ENCODE measurements at places on chromosomes 1 and 21. TPM values are rescaled to one million over a fixed set of nuclear protein-coding genes. Genes with fewer than 3 reads are reported as not detected.

APOBEC4 gene
- total RNA-seq = not detected

WNT3A gene
- not detected for total RNA-seq

CFAP57 gene
- total RNA-seq = 0.13 TPM

ST6GALNAC3 gene
- 4.1 TPM for total RNA-seq

DRAXIN gene
- 0.05 TPM for total RNA-seq

FNDC5 gene
- total RNA-seq = 18.7 TPM

LYST gene
- 15.4 TPM for total RNA-seq

PTPN7 gene
- total RNA-seq = 1.2 TPM

PCBP3 gene
- 4.9 TPM for total RNA-seq

H3-3A gene
- total RNA-seq = 311 TPM

ATP1A4 gene
- total RNA-seq = 1.0 TPM

KCNE2 gene
- 0.22 TPM for total RNA-seq

FMOD gene
- 66.0 TPM for total RNA-seq

PHLDA3 gene
- 44.6 TPM for total RNA-seq

ASB17 gene
- total RNA-seq = not detected

ANKRD65 gene
- total RNA-seq = 1.8 TPM

ADAMTS4 gene
- total RNA-seq = 24.0 TPM

FCAMR gene
- total RNA-seq = not detected

NUCKS1 gene
- 213 TPM for total RNA-seq

MAN1C1 gene
- total RNA-seq = 16.7 TPM

GLMN gene
- 5.8 TPM for total RNA-seq

PYHIN1 gene
- 0.19 TPM for total RNA-seq

OR6K2 gene
- total RNA-seq = not detected

CENPS gene
- 7.3 TPM for total RNA-seq

CORT gene
- not detected for total RNA-seq

AADACL3 gene
- total RNA-seq = not detected

RABGAP1L gene
- 109 TPM for total RNA-seq

HSPB7 gene
- total RNA-seq = 3,889 TPM

FASLG gene
- total RNA-seq = 0.27 TPM

TBX19 gene
- total RNA-seq = 0.48 TPM

CYP4A11 gene
- not detected for total RNA-seq

MYOG gene
- total RNA-seq = 0.16 TPM

TCEA3 gene
- 46.0 TPM for total RNA-seq

STUM gene
- total RNA-seq = 0.78 TPM

ZNF697 gene
- total RNA-seq = 15.1 TPM

TNN gene
- total RNA-seq = not detected

ENTREP3 gene
- 15.5 TPM for total RNA-seq

PLA2G2D gene
- total RNA-seq = not detected

AKIRIN1 gene
- 60.0 TPM for total RNA-seq

FAM229A gene
- total RNA-seq = 3.2 TPM

AUNIP gene
- not detected for total RNA-seq

NCF2 gene
- 4.5 TPM for total RNA-seq

LCE3E gene
- not detected for total RNA-seq

RGS8 gene
- not detected for total RNA-seq

LDLRAD1 gene
- not detected for total RNA-seq

ITGB2 gene
- total RNA-seq = 11.5 TPM

VWA5B1 gene
- total RNA-seq = not detected

TRIM33 gene
- total RNA-seq = 23.4 TPM

PRDX6 gene
- total RNA-seq = 254 TPM

LEPR gene
- total RNA-seq = 8.0 TPM

ICOSLG gene
- 1.5 TPM for total RNA-seq

CPLANE2 gene
- 10.6 TPM for total RNA-seq

REN gene
- total RNA-seq = not detected

CCT3 gene
- 127 TPM for total RNA-seq

TRIM63 gene
- total RNA-seq = 123 TPM

HTR6 gene
- total RNA-seq = not detected

FOXD2 gene
- total RNA-seq = 0.08 TPM

PAPPA2 gene
- total RNA-seq = 1.4 TPM

LRRC7 gene
- total RNA-seq = 0.11 TPM

All from cardiac septum (tissue), 1 donor.